IPS-NIHi11 (cell line): ENCODE measurements at places on chromosomes 3 and 15.

DNA sequence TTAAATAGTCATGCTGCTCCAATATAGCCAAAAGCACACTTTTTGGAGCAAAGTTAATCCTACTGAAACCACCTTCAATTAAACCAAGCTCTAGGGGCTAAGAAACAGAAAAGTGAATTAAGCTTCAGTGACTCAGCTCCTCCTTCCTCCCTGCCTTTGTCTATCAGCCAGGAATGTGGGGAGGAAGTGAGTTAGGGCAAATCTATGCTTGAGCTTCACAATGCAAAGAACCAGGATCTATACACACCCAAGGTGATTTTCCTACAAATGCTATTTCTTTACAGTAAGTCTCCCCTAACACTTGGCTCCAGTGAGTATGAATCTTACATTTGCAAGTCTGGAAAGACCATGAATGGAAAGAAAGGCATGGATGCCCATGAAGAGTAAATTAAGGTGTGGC is 212.1 kb downstream of the P3H2 start:
- DNase-seq = no peak

DNA sequence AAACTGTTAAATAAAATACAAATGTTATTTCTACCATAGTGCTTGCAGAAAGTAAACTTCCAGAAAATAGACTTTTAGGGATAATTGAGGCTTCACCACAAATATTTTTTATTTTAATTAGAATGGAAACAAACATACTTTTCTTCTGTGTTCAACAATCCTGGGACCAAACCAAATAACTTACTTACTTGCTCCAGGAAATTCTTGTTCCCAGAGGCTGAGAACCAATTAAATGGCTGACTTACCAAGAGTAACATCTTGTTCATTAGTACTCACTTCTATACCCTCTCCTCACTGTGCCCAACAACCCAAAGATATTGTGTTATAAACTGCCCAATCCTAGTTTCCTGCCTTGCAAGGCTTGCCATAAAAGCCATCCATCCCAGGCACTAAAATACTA is 172.2 kb upstream of the PFN2 start:
- no peak for DNase-seq

DNA sequence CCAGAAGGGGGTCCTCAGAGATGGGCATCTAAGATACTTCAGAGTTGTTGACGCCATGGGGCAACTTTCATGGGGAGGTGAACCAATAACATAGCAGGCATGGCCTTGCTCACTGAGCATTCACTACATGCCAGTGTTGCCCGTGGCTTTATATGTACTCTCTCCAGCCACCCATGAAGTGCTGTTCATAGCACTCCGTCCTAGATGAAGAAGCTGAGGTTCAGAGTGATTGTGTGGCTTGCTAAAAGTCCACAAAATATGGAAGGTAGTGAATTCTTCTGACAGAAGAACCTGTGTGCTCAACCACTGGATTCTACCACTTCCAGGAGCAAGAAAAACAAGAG is 9.8 kb upstream of the SEMA4B start:
- DNase-seq = no peak

DNA sequence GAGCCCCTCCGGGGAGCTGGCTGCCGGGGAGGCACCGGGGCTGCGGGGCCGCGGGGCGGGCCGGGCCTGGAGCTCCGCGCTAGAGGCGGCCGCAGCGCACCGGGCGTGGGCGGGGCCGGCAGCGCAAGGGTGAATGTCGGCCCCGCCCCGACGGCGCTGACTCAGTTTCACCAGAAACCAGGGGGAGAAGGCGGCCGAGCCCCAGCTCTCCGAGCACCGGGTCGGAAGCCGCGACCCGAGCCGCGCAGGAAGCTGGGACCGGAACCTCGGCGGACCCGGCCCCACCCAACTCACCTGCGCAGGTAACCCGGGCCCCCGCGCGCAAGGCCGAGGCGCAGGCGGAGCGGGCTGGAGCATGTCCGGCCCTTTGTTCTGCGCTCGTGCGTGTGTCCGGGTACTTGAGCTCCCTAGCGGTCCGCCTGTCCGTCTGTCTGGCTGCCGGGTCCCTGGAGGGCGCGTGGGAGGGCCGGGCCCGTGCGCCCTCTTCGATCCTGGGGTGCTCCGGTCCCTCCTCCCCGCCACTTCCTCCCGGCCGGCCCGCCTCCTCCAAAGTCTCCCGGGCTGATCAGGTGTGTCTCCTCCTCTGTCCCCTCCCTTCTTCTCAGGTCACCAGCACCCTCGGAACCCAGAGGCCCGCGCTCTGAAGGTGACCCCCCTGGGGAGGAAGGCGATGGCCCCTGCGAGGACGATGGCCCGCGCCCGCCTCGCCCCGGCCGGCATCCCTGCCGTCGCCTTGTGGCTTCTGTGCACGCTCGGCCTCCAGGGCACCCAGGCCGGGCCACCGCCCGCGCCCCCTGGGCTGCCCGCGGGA is at the start of gene SPINT1:
TSS of gene SPINT1 (plus strand) at position 164 of the 811 bp plus-strand sequence. CDS start at position 671, 507 bp downstream.
- DNase-seq = peak; percentile 78

DNA sequence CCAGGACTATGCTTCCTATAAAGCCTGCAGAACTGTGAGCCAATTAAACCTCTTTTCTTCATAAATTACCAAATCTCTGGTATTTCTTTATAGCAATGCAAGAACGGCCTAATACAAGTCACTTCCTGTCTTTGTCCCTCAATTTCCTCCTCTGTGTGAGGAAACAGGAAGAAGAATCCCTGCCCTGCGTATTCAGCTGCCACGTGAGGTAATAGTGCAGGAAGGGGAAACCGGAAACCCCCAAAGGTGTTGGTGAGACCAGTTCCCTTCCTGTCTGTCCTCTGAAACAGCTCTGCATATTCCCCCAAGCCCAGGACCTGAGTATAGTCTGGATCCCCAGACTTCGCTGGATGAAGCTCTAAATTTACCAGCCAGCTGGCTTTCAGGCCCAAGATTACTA is 18.1 kb upstream of the PTPN23 start:
- no peak for DNase-seq

DNA sequence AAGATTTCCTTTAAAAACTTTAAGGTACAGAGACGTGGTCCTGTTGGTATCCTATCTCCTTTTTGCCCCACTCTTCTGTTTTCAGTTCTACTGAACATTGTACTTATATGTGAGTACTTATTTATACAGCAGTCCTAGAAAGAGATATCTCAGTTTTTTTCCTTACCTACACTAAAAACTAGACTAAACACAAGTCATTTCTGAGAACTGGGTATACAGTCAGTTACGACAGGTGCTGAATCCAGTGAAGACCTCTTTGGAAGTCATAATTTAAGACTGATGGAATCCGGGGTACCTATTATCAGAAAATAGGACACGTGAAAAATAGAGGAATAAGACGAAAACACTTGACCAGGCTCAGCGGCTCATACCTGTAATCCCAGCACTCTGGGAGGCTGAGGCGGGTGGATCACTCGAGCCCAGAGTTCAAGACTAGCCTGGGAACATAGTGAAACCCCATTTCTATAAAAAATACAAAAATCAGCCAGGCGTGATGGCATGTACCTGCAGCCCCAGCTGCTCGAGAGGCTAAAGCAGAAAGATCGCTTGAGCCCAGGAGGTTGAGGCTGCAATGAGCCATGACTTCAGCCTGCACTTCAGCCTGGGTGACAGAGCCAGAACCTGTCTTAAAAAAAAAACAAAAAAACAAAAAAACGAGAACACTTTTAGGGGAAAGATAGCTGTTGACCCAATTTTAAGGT is 76.3 kb downstream of the KLHL25 start:
- DNase-seq = no peak

- no peak for DNase-seq
These were observed 28.4 kb downstream of the ANKRD28 start for GRCh38 chr3:15769256-15769915.

GRCh38 chr3:179760944-179761343 is 108.1 kb downstream of the USP13 start:
- DNase-seq = no peak

DNA sequence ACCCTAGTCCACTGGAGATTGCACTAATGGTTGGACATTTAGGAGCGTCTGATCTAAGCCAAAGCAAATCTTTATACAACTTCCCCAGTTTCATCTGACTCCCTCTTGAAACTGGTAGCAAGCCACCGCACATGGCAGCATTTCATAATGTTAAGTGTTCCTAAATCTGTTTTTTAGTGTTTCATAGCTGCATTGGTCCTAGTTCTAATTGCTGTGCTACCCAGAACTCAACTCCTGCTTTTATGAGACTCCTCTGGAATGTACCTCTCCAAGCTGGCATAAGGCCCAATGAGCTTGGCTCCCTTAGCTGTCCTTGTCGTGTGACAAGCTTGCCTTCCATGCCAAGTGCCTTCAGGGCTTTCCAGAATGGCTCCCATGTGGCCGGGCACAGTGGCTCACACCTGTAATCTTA is 65.3 kb upstream of the FLNB start:
- DNase-seq = no peak

DNA sequence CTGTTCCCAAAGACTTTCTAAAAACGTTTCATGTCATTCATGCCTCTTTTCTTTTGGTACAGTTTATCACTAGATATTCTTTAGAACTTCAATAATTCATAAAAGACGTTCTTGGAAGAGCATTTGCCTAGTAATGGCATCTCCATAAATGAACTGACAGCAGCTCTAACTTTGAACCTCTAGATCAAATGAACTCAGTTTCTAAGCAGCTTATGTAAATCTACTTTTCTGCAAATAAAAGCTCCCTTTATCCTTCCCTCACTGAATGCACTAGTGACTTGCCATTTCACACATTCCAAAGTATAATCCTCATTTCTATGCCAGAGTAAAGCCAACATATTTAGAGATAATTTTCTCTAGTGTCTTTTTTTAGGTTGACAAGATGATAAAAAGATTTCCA is 85.2 kb downstream of the ZMAT3 start:
- DNase-seq = no peak

- DNase-seq = peak; percentile 52
These were observed 100.4 kb downstream of the DGKG start for GRCh38 chr3:186261638-186262037.
